ENCODE measurements at places on chromosomes 12 and 14.
A peak's percentile ranks its signal among the peaks of the same experiment; 100 is the strongest.

GRCh38 chr12:19574601-19575000 is 135.3 kb downstream of the AEBP2 start:
- DNase-seq, result no peak

- DNase-seq, result no peak
Measured at GRCh38 chr14:61733972-61734371, 28.2 kb upstream of the SNAPC1 start.

- no peak for DNase-seq
Measured at GRCh38 chr12:113341535-113341934, 6.6 kb upstream of the SLC8B1 start.

DNA sequence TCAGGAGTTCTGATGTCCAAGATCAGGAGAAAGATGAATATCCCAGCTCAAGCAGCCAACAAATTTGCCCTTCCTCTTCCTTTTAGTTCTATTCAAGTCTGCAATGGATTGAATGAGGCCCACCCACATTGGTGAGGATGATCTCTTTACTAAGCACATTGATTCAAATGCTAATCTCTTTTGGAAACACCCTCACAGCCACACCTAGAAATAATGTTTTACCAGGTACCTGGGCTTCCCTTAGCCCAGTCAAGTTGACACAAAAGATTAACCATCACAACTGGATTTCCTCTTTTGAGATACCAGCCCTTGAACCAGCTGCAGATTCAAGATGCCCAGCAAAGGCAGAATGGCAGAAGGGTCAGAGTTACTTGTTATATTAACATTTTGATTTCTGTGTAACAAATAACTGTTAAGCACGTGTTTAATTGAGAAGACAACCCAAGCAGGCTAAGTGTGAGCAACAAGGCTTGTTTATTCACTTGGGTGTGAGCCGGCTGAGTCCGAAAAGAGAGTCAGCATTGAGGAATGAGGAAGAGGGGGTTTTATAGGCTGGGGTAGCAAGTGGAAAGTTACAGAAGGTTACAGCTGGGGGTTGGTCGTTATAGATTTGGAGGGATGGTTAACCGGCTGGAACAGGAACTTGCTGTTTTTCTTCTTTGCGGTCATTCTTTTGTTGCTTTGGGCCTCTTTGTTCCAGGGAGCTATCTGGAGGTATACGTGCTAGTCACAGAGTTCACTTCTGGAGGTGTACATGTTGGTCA is 180.3 kb downstream of the EMP1 start:
- peak; percentile 95 for DNase-seq

GRCh38 chr12:15688202-15688736 is 100.9 kb downstream of the EPS8 start:
- DNase-seq, result peak; percentile 82

DNA sequence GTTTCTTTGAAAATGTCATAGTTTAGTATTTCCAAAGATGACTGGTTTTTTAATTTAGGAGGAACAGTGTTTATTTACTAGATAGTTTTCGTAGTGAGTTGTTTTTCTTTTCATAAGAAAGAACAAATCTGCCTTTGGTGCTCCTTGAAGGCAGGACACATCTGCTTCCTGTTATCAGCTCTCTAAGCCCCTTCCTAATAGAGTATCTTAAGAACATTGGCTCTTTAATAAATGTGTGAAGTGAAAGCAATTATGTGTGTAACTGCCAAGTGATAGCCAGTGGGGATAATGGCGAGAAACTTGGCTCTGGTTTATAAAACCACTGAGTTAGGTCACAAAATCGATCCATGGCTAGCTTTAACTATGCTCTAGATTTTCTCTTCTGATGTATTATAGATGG is 23.5 kb upstream of the PPFIBP1 start:
- no peak for DNase-seq

DNA sequence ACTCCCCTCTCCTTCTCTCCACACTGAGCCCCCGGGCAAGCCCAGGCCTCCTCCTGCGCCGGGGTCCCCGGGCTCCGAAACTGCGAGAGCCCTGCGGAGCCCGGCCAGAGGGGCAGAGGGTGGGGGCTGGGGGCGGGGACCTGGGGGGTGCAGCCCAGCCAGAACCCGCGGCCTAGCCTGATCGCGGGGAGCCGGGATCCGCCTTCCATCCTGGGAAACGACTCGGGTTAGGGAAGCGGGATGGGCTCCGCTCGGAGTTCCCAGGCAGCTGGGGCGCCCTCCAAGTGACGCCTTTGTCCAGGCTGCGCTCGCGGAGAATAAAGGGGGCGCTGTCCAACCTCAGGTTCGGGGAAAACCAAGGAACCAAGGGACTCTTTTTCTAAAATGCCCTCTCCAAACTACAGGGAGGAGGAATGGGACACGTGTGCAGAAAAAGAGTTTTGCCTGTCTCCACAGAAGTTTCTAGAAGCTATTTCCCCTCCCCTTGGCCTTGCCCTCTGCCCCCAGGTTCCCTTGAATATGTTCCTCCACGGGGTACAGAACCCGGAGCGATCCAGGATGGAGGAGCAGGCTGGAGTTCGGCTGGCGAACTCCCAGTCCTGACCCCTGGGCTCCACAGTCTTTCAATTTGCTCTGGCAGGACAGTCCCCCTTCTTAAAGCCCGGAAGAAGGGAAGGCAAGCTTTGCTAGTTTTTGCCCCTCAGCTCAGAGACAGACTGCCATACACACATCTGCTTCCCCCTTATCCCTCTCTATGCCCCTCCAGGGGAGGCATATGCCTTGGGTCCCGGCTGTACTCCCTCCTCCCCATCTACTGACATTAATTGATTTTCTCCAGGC is 13.9 kb downstream of the NKX2-1 start:
- no peak for DNase-seq

GRCh38 chr14:60648934-60649874 is at the start of gene SIX1:
TSS of gene SIX1 (minus strand) at chr14:60649477. CDS start at chr14:60649189, 288 bp downstream.
- DNase-seq, result peak; percentile 72

DNA sequence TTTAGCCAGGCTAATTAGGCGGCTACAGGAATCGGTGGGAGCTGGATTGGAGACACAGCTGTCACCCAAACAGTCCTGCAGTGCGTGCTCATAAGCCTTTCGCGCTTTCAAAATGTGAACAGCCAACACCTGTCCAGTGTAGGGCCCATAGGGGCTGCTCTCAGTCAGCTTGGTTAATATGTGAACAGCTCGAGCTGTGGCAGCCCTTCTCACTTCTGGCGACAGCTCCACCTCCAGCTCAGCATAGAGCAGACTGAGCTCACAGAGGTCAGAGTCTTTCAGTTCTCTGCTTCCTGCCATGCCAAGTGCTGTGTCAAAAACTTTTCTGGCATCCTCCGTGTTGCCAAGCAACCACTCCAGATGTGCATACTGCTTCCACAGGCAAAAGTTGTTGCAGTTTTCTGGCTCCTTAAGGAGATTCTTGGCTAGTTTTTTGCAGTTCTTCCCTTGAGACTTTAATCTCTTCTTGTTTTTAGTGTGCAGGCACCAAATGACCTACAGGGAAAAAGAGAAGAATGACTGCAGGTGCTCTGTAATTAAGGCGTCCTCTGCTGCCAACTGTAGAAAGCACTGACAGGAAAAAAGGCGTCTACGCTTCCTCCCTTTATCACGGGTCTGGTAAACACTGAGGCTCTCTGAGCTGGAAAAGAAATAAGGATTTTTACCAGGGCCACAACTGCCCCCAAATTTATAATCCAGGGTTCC is 32.5 kb downstream of the PSMC1 start:
- no peak for DNase-seq

DNA sequence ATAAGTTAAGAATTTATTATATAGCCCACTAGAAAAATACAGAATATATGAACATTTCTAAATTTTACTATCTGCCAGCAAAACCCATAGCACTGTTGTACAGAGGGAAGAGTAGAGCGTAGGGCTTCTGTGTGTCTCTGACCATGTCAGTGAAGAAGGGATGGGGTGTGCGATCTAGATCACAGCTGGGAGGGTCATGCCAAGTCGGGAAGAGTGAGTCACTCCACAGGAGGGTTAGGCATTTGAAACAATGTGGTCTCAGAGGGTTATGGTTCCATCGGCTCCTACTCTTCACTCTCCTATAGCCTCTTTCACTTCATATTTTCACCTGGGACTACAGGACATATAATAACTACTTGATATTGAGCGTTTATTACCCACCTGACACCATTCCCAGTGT is 185.1 kb upstream of the DDHD1 start:
- no peak for DNase-seq

GRCh38 chr14:30573966-30574365 is 15.0 kb downstream of the G2E3 start:
- no peak for DNase-seq

GRCh38 chr12:65670775-65671174 is 153.5 kb upstream of the HMGA2 start:
- DNase-seq, result no peak

GRCh38 chr14:71739273-71739990 is 192.8 kb upstream of the RGS6 start:
- DNase-seq, result peak; percentile 73

- DNase-seq, result no peak
Measured at GRCh38 chr14:29724991-29725390, 202.7 kb downstream of the PRKD1 start.

DNA sequence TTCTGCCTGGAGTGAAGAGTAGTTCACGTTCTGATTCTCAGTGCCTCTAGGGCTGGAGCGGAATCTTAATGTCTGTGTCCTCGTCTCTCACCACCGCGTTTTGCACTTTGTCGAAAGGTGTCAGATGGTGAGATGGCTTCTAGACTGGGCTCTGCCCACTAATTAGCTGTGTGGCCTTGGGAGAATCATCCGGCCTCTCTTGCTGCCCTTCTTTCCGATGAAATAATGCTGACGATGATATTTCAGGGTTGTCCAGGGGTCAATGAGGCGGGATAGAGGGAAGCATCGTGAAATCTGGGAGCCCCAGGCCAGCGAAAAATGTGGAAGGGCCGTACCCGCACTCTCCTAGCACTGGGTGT is 811 bp upstream of the GALNT16 start:
- DNase-seq, result no peak

GRCh38 chr12:52949413-52950331 is 754 bp downstream of the KRT18 start:
- DNase-seq, result peak; percentile 97

DNA sequence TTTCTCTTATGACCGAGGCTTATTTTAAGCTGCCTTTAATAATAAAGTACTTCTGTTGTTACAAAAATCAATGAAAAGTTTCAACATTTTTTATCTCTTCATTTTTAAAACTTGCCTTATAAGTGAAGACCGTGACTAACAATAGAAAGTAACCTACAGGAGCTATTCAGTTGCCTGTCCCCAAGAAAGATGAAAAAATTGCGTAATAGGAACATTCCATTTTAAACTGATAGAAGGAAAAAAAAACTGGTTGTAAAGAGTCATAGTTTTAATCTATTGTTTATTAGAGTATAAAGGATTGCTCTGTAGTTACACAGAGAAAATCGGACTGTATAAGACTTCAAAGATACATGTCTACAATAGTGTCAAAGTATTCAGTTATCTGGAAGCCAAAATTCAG is 83.3 kb downstream of the DAAM1 start:
- DNase-seq, result no peak

GRCh38 chr14:64623554-64624165 is 73.9 kb downstream of the PPP1R36 start:
- DNase-seq, result no peak

DNA sequence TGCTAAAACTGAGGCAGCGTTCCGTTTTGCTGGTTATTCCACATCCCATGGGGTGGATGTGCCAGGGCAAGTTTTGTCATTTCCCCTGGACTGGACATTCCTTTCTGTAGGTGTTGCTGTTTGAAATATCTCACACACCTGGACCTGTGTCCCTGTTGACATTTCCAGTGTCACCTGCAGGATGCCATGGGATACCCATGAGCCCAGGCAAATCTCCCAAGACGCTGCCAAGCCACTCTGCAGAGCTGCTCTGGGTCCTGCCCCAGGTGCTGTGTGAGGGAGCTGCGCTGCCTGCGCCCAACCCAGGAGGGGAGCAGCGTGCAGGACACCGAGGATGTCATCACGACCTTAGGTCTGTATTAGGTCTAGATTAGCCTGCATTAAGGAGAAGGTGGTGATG is 5.2 kb upstream of the PACS2 start:
- DNase-seq, result no peak

- no peak for DNase-seq
Measured at GRCh38 chr14:30317729-30318128, 241.2 kb upstream of the G2E3 start.

GRCh38 chr14:56044196-56044595 is 74.0 kb upstream of the PELI2 start:
- no peak for DNase-seq

DNA sequence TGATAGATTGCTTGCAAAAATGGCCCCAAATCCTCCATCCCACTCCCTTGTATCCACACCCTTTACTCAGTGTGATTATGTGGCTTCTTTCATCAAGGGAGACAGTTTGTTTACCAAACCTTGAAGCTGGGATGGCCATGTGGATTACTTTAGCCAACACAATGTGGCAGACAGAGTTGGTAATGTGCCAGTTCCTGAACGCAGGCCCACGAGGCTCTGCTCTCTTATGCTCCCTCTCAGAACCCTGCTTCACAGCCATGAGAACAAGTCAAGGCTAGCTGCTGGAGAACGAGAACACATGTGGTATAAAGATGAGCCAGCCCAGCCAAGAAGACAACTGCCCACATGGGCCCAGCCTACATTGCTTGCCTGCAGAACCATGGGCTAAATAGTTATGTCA is 162.3 kb downstream of the NDUFA12 start:
- DNase-seq, result no peak

GRCh38 chr12:105580821-105581352 is 250.4 kb downstream of the C12orf75 start:
- peak; percentile 79 for DNase-seq

- DNase-seq, result no peak
Measured at GRCh38 chr12:58529897-58530741, 390.2 kb downstream of the LRIG3 start.

DNA sequence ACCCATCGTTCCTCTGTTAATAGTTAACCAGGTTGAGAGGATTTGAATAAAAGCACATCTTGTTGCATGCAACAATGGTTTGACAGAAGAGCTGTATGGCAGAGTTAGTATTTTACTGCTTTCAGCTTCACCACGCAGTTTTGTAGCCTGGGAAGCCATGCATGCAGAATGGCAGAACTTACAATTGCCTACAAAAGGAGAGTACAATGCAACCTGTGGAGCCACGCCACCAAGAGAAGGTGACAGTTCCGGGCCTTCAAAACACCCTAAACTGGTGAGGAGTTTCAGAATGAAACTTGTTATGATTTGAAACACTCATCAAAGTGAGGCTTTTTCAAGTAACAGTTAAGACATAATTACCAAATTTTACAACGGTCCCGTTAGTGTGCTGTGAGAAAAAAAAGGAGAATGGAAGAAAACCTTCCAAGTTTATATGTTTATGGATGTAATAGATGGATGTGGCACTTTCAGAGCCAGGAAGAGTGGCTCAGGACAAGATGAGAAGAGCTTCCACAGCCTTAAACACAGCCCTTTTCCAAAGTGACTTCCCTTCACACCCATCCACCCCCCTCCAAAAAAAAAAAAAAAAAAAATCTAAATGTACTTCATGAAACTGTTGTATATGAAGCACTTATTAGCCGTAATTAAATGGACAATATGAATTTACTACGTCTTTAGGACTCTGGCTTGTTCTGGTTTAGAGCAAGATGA is 158.7 kb downstream of the EGLN3 start:
- DNase-seq, result no peak

DNA sequence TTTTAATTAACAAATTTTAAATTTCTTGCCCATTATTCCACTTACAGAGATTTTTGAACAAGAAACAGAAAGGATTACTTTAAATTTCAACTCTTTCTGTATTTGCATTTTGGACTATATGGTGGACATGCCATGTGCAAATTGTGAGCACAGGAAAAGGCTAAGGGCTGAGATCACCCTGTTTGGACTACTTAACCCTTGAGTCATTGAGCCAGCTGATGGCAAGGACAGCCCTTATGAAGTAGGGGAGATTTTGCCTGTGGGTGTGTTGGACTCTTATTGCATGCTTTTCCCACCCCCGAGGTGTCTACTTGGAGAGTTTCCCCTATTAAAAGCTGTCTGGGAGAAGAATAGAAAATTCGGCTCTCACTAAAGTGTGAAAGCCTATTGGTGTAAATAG is 17.2 kb downstream of the DERA start:
- DNase-seq, result no peak

Measured in LoVo (cell line).